ENCODE measurements at places on chromosomes 6 and 20.

DNA sequence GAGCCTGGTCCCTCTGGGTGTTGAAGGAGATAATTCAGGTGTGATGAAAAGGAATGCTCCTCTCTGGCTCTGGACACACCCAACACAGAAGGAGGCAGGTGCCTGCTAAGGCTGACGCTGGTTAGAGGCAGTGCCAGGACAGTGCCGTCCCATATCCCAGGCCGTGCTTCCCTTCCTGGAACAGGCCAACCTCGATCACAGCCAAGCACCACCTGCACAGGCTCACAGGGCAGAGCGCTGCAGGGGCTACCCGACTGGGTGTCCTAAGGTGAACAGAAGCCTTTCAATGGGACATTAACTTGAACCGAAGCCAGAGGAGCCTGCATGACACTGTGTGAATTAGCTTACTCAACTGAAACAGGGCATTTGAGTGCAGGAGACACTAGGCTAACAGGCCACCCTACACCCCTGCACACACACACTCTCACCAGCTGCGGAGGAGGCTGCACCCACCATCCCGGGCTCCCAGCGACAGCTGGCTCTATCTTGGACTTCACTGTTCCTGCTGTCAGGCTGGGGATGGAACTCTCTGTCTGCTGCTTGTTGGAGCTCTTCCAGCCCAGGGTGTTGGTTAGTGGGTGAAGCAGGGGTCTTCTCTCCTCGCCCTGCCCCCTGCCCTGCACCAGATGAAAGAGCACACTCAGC lies 347.2 kb downstream of the TAF4 start:
- DNase-seq: no peak

GRCh38 chr6:21085211-21085610 lies 508.3 kb upstream of the SOX4 start:
- DNase-seq: no peak

DNA sequence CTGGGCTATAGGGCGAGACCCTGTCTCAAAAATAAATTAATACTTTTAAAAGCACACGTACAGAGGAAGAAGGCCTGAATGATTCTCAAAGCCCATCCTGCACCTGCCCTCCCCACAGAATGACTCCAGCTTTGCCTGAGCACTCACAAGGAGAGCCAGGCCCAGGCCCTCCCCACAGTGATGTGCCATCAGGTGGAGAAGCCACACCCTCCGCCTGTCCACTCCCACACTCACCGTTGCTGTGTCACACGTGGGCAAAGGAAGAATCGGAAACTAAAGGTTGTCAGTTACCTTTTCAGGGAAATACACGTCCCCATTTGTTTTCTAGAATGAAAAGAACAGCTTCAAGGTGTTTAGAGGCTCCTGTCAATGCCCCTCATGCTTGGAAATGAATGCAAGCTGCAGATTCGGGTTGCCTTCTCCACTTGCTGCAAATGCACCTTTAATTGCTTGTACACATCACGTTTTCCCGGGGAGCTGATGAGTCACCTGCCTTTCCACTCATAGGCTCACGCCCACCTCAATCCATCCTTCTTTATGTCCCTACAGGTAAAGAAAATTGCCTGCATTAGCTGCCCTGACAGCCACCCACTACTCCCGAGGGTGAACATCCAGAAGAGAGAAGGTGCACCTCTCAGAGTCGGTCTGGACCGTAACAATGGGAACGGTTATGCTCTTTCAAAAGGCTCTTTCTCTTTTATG lies 45.5 kb upstream of the AFDN start:
- no peak for DNase-seq

- peak; percentile 71 for DNase-seq
Measured at GRCh38 chr20:19786311-19786710, 28.3 kb downstream of the RIN2 start.

DNA sequence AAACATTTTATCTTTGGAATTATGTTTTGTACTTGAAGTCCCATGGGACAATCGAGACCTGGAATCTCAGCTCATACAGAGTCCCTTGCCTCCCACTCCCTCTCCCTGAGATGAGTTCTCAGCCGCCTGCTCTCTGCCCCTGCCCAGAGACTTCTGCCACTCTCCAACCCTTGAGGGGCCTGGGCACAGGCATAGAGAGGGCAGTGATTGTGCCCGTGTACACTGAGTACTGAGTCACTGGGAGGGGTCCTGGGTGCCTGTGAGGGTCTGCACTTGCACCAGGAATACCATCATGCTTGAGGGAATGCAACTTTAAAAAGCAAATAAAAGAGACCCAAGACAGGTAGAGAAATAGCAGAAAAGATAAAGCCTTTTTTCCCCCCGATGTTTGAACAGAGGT lies 453.8 kb upstream of the HS3ST5 start:
- DNase-seq: no peak

DNA sequence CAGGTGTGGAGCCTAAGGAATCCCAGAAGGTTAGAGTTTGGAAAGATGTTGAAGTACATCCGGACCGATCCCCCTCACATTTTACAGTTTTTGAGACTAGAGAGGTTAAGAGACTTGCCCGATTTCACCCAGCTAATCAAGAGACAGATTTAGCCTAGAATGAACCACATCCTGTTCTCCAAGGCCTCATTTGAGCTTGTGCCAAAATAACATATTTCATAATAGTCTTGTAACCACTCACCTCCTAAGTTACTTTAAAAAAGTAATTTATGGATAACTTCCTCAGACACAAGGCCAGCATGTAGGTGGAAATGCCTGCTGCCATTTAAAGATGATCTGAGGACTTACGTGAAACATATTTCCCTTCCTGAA lies 39.8 kb upstream of the ARHGAP18 start:
- DNase-seq: no peak

DNA sequence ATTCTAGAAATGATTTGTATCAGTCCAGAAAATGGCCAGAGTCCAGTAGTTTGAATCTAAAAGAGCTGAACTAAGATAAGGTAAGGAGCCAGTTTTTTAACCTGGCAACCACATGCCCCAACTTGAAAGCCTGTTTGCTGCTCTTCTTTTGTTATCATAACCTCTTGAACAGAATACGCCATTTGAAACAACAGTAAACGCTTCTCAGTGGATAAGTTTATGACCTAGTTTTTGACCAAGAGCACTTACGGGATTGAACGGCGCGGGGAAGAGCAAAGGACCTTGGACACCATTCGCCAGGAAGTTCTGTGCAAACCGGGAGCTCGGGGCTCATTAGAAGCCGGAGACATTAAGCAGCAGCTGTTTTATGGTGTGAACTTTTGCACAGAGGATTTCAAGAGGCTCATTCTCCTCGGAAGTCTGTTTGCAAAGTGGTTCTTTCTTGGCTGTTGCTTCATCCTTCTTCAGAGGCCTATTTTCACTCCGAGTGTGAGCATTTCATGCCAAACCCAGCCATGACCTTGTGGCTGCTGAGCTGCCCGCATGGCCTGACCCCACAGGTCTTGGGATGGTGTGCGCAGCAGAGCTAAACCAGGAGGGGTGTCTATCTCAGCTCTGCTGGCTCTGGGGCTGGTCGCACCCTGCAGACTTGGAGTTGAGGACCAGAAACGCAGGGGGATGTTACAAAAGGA lies 215.1 kb downstream of the SOX4 start:
- peak; percentile 55 for DNase-seq

DNA sequence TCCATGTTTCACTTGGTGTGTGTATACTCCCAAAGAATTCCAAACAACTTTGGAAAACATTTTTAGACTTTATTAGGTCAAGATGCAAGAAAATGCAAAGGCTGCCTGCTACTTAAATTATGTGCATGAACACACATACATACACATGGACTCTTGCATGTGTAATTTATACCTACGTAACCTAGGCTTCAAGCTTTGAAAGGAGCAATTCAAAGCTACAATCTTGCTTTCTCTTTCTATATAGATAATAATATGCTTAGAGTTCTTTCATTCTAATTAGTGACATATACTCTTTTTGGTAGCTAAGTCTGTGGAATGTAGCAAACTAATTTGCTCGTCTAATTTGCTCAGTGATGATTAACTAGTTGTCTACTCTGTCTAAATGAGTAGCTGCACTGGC lies 146.5 kb downstream of the EPHA7 start:
- no peak for DNase-seq

- no peak for DNase-seq
Measured at GRCh38 chr6:130557481-130558112, 191.8 kb downstream of the TMEM200A start.

- DNase-seq: no peak
Measured at GRCh38 chr6:108588586-108588985, 27.9 kb downstream of the FOXO3 start.

- DNase-seq: no peak
Measured at GRCh38 chr20:33857722-33858563, 46.8 kb downstream of the CHMP4B start.

DNA sequence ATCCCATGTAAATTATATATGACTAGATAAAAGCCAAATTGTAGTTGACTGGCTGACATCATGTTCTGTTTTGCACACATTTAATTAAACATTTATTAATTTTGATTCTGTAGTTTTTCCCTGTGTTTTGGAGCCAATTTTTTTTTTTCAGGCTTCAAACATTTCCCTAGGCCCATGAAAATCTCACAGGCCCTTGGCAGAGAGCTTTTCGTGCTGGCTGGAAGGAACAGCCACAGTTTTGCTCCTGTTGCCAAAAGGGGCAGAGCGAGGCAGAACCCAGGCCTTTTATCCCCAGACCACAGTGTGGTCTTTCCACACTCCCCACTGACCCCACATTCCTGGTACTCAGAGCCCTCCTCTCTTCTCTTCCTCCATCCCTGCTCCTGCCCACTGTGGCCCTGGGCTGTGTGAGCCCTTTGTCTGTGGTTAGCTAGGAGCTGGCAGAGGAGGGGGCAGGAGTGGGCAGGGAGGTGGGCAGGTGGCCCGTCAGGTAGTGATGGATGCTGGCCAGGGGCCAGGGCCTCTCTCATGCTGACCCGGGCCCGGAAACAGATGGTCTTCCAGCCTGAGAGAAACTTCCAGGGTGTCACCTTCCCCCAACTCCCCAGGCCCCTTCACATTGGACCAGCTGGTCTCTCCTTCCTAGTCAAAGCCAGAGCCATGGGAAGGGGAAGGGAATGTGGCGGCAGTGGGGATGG lies 19.4 kb upstream of the CCM2L start:
- peak; percentile 49 for DNase-seq
